Stimulated activated CD8-positive, alpha-beta memory T cell treated with anti-CD3 and anti-CD28 coated beads, Interleukin-2, amount 100 ng/mL, for 1 hour (primary cell): ENCODE measurements at places on chromosomes 7 and 10.
A peak's percentile ranks its signal among the peaks of the same experiment; 100 is the strongest.

DNA sequence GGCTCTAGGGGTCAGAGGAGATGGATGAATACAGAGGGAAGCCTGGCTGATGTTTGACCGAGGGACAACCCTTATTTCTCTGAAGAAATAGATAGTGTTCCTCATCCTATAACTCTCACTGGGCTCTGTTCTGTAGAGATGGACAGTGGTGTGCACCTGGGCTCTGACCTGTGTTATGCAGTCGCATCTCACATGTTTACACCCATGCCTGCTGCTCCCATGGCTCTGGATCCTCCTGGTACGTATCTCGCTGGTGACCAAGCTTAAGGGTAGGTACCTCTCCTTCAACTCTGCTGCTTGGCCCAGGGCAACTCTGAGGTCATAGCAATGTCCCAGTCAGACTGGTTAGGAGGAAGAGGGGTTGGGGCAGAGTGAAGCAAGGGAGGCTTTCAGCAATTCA is 42.8 kb downstream of the ADRA2A start:
- DNase-seq = no peak

DNA sequence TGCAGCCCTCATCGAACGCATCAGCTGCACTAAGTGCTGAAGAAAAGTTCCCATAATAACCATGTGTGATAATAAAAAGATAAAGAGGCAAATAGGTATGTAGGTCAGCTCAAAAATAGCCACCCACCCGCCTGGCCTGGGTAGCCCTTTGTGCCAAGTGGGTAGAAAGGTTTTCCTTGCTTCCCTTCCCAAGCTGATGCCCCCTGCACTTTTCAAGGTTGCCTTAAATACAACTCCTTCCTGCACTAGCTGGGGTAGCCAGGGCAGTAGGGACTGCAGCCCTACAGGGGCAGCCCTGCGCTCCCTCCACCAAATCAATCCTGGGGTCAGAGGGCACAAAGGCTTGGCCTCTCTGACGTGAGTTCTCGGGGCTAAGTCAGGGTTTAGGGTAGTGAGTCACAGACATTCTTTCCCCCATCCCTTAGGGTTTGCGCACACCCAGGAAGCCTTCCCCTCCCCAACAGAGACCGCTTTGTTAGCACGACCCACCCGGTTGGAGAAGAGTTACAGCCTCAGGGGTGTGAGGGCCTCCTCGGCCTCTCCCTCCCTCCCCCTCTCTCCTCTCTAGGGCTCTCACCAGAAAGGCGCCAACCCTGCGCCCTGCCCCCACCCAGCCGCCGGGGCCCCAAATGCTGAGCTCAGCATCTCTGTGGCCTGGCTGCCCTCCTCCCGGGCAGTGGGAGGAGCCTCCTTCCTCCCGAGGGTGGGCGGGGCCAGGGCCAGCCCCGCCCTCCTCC is 13.3 kb upstream of the DDIT4 start:
- DNase-seq = peak; percentile 54

GRCh38 chr10:5888351-5888750 is 1.3 kb downstream of the ANKRD16 start:
- no peak for DNase-seq

DNA sequence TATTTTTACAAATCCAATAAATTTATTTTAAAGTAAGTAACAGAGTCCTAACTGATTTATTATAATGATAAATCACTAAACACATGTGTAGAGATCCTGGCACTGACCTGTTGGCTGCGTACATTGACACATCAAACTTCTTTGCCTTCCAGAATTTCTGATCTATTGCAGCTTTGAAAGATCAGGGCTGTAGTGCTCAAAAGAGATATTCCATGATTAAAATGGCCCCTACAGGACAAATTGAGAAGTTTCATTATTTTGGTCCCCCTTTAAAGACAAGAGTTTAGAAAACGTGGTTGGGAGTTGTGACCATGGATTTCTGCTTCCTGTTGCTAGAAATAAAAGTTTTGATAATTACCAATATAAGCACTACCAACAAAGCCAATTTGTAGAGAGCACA is 87.7 kb upstream of the PDK4 start:
- no peak for DNase-seq

DNA sequence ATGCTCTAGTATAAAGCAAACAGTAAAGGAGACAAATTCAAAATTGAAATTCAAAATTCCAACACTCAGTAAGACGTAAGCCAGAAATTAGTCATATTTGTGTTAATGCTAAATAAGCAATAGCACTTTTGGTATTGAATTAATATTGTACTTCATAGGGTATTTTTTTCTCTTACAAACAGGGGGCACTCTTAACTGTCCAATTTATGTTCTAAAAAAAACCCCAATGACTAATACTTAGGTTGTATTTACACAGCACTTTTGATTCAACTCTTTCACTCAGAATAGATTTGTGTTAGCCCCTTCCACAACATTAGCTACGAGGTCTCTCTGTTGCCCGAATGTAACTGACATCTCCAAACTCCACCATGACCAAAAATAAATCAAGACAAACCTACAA is 284.9 kb upstream of the COBL start:
- no peak for DNase-seq

DNA sequence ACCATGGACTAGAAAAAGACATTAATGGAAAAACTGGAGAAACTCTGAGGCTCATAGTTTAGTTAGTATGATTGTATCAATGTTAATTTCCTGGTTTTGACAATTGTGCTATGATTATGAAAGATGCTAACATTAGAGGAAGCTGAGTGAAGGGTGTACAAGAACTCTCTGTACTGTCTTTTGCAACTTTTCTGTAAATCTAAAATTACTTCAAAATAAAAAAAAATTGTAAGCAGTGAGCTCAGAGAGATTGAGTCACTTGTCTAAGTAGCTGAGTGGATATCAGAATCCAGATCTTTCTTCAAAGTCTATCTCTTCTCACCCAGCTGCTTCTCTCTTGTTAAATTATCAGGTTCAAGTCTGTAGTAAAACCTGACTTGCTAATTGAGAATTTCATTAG is 181.1 kb downstream of the PLCE1 start:
- no peak for DNase-seq

- no peak for DNase-seq
Measured at GRCh38 chr10:127973791-127974311, 66.9 kb downstream of the PTPRE start.

GRCh38 chr10:102941401-102941800 is 23.3 kb downstream of the CNNM2 start:
- DNase-seq = no peak

DNA sequence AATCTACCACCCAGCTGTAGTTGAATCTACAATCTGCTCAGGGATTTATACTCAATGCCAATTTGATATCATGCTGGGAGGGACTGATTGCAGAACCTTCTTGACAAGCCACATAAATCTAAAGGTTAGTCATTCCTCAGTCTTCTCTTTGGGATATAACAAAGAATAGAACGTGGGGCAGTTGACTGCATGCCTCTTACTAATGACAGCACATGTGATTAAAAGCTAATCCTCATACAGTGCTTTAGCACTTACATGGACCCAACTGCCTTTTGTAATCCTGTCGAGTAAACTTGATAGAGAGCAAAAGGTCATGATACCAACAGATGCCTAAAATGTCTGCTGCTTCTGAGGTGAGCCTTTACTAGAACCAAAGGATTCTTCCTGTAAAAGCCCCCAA is 12.3 kb downstream of the KLHL7 start:
- no peak for DNase-seq

DNA sequence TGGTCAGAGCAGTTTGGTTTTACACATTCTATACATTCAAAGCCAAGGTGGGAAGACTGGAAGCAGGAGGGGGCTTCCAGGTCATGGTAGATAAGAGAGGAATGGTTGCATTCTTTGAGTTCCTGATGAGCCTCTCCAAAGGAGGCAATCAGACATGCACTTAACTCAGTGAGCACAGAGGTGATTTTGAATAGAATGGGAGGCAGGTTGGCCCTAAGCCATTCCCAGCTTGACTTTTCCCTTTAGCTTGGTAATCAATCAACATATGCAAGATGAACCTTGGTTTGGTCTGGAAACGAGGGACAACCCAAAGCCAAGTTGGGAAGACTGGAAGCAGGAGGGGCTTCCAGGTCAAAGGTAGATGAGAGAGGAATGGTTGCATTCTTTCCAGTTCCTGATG is 31.4 kb downstream of the TCERG1L start:
- DNase-seq = no peak

DNA sequence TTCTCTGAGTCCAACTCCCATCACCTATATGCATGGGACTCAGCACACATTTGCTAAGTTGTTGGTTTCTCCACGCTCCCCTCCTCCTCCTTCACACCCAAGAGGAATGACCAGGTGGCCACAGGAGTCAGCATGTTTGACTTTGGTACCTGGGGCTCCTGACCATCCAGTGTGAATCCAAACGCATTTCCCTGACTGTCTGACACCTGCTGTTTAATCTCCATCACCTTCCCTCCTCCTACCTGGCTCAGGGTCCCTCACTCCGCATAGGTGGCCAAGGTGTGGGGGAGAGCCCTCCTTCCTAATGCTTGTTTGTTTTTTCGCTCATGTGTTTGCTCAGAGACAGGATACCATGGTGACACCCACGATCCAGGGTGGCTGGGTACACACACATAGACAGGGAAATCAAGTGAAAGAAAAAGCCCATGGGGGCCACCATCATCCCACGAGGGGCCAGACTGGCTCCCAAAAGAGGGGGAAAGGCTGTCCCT is 194.9 kb downstream of the KCNMA1 start:
- no peak for DNase-seq

GRCh38 chr10:22341190-22341925 is 3.9 kb upstream of the SPAG6 start:
- DNase-seq = no peak

DNA sequence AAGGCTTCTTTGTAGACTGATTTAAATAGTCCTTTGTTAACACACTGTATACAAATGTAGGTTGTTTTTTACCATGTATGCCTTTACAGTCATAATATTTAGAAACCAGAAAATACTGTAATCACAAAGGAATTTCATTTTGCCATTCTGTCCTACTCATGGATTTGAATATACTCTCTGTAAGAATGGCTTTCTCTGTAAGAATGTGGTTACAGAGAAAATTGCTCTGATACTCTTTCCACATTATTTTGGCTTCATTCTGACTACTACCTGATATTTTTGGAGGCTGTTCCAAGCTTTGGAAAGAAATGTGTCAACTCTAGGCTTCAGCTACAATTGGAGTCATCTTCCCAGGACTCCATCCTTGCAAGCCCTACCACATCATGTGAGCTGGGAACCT is 23.5 kb downstream of the CH25H start:
- no peak for DNase-seq

DNA sequence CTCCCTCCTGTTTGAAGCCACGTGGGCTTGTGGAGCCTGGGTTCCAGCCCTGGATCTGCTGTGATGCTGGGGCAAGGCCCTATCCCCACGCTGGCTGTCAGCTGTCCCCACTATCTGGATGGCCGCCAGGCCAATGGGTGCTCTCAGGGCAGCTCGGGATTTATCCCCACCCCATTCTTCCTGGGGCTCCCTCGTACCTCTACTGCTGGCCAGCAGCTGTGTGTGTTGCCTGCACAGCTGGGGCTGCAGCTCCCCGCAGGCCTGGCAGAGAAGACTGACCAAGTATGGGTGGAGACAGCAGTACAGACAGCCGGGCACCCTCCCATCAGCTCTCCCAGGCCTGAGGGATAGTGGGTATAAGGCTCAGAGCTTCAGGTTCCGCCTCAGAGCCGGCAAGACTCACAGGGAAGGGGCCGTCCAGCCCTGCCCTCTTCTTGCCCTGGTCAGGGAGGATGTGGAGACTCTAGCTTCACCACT is 13.6 kb downstream of the CLIP2 start:
- no peak for DNase-seq

GRCh38 chr10:133342942-133343341 is 4.2 kb upstream of the PRAP1 start:
- no peak for DNase-seq

DNA sequence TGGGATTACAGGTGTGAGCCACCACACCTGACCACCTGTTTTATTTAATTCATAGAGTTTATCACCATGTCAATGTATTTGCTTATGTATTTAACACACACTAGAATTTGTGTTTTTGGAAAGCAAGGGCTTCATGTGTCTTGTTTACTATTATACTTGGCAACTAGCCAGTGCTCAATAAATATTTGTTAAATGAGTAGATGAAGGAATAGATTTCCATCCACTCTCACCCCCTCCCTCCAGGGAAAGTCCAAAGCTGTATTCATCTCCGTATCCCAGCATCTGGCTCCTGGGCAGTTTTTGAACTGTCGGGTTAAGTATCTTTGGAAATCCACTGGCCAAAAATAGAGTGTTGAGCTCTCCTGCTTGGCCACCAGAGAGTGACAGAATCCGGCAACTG is 4.6 kb upstream of the RADIL start:
- no peak for DNase-seq

- no peak for DNase-seq
Measured at GRCh38 chr10:88670497-88670896, 6.3 kb downstream of the LIPF start.

- no peak for DNase-seq
Measured at GRCh38 chr7:123028339-123028738, 32.8 kb upstream of the TAS2R16 start.

DNA sequence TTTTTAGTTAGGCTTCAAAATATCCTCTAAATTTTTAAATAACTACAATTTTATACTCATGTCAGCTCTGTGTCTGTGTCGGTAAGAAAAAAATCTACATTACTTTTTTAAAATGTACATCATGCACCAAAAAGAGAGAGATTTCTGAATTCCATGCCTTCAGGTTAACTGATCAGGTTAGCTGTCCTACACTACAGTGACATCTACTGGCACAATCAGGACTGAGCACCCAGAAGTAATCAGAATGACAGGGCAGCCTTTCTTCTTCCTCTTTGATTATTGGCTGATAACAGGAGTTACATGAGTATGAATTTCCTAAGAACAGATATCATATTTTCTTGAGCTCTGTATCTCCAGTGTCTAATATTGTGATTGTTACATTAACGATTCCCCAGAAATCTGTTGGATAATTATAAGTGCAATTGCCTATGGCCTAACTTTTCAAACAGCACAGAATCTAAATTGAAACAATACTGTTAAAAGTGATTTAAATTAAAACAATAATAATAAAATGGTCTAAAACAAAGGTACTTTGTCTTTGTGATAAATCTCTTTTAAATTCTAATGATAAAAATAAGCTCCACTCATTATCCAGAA is 41.8 kb upstream of the HYCC1 start:
- DNase-seq = peak; percentile 9

GRCh38 chr10:113681533-113682470 is 2.1 kb downstream of the CASP7 start:
- DNase-seq = no peak

GRCh38 chr7:25726170-25726780 is 425.7 kb upstream of the NFE2L3 start:
- no peak for DNase-seq

- DNase-seq = no peak
Measured at GRCh38 chr10:125035136-125035535, 93.2 kb downstream of the ZRANB1 start.

DNA sequence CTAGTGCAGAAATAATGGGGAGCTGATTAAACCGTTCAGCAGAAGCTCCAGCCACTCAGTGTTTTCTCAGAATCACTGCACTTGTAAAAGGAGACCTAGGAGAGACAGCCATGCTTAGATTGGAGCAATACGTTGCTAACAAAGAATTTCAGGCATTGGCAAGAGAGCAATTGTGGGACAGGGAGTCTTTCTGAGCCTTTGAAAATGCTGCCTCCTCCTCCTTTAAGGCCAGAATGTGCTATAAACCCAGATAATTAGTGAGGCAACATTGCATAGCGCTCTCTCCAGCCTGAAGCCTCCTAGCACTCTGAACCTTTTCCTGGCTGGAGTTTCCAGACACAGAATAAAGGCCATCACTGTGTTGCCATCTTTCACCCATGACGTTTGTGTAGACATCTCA is 18.5 kb upstream of the PTPRN2 start:
- DNase-seq = no peak

- DNase-seq = no peak
Measured at GRCh38 chr10:2906974-2907373, 160.4 kb upstream of the PFKP start.
